ENCODE measurements at places on chromosomes 7 and 10.

- DNase-seq = peak; percentile 18
These were observed at the start of gene KLF14 for GRCh38 chr7:130733931-130734814. Gene KLF14, minus strand, starts transcription at chr7:130734207. Its CDS starts 174 bp downstream, at chr7:130734033.

- DNase-seq = no peak
These were observed 283.7 kb downstream of the ZEB1 start for GRCh38 chr10:31602541-31603234.

- no peak for DNase-seq
These were observed 1.0 kb upstream of the ENO4 start for GRCh38 chr10:116848032-116848943.

- DNase-seq = peak; percentile 36
These were observed 20.4 kb downstream of the GRID2IP start for GRCh38 chr7:6530626-6531491.

DNA sequence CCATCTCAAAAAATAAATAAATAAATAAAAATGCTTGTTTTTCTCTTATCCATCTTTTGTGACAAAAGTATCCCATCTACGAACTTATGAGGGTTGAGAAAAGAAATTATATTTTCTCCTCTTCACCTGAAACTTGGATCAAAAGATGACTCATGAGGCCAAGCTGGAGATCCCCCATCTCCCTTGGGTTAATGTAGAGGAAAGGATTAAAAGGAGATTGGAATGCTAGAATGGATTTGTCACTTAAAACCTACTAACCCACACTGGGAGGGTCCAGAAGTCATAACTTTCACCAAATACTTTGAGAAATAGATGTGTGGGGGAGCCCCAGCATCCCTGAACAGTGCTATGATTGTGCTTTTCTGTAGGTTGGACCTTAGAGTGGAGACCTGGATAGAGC is 46.3 kb upstream of the PIK3CG start:
- no peak for DNase-seq

- no peak for DNase-seq
These were observed 1.3 kb upstream of the PAPSS2 start for GRCh38 chr10:87658321-87658795.

DNA sequence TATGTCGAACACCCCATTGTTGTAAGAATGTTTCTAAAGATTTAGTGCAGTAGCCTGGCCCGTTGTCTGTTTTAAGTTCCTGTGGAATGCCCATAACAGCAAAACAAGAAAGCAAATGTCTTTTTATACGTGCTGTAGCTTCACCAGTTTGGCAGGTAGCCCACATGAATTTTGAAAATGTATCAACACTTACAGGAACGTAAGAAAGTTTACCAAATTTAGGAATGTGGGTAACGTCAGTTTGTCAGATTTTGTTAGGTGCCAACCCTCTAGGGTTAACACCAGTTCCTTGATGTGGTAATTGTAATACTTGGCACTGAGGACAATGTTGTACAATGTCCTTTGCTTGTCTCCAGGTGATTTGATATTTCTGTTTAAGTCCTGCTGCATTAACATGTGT is 3.2 kb upstream of the GIMAP4 start:
- DNase-seq = no peak

- no peak for DNase-seq
These were observed 64.0 kb downstream of the CTBP2 start for GRCh38 chr10:125096371-125096770.

DNA sequence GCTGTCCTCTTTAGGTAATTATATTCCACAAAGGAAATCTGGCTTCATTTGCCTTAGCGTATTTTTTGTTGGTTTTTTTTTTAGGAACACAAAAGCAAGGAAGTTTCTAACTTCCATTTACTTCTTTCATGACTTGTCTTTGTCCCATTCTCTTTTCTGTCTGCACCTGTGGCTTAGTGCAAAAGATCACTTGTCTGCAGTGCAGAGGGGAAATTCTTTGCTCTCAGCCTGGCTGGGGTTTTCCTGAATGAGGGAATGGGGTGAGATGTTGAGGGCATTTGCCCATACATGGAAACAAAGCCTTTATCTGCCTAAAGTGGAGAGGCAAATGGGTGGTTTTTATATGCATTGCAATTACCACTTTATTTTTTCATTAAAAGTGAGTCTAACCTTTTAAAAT is 361.1 kb upstream of the IGFBP3 start:
- no peak for DNase-seq

DNA sequence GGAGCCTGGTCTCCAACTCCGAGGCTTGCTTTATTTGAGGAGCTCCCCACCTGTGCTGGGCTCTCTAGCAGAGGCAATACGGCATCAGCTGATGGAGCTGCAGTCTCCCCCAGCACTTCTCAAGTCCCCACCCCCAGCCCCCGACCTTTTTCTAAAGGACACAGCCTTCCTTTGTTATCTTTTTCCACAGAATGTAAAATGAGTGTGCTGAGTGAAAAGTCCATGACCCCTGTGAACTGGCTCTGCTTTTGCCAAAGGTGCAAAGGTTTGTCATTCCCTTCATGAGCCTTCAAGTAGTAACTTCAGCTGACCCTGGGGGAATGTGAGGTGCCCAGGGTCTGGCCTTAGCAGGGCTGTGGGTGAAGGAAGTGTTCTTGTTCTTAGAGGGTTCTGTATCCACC is 25.5 kb downstream of the LRRC4 start:
- no peak for DNase-seq

- DNase-seq = no peak
These were observed 542.1 kb downstream of the TCERG1L start for GRCh38 chr10:130769146-130770017.

DNA sequence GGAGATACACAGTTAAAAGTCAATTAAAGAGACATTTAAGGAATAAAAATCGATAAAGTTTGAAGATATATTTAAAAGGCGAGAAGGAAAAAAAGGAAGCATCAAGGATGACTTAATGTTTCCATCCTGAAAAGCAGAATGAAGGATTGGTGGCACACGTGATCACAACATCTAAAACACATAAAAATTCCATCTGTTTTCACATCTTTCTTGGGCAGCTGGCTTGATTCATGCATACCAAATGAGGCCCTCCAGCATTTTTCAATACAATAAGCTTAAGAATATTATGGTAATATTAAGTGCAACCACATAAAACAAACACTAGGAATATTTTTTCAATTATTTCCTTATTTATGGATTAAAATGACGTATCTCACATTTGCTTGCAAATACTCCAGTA is 112.6 kb downstream of the TPK1 start:
- DNase-seq = no peak

DNA sequence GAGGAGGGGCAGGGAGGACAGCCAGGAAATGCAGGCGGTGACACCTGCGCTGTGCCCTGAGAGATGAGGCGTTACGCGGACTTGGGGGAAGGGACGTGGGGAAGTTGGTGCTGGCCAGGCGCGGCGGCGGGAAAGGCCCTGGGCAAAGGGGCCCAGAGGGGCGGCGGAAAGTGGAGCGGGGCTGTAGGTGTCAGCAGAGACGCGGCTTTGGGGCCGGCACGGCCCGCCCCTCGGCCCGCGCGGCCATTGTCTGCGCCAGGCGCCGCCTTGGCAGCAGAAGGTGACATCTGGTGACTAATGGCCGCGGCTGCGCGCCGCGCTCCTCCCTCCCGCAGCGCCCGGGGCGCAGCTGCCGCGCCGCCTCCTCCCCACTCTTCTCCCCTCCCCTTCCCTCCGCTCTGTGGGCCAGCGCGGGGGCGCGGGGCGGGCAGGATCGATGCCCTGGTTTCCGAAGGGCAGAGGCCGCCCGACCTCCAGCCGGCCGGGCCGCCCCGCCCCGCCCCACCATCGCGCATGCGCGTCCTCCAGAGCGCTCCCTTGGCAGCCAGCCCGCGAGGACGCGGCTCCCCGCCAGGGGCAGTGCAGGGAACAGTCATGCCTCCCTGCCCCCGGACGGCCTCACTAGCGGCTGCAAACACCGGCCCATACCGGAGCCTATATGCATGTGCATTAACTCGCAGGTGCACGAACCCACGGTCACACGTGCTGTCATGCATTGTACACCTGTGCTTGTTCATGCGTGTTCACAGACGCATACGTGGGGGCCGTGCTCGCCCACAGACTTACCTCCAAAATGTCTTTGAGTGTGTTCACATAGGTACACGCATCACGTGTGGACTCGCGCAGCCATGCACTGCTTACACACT is 269.6 kb downstream of the RPS24 start:
- DNase-seq = peak; percentile 97

Data from T-helper 9 cell (primary cell).